Activated gamma-delta T cell treated with anti-CD3 and anti-CD28 coated beads, Interleukin-2, amount 50 U/mL, for 16 hours (primary cell): ENCODE measurements at places on chromosomes 1 and 21.

GRCh38 chr1:41927118-41927517, 8.4 kb upstream of the HIVEP3 start:
- no peak for DNase-seq

GRCh38 chr1:242813490-242814091, 289.1 kb upstream of the PLD5 start:
- DNase-seq, result no peak

GRCh38 chr1:210516697-210517459, 188.2 kb downstream of the HHAT start:
- DNase-seq, result no peak

DNA sequence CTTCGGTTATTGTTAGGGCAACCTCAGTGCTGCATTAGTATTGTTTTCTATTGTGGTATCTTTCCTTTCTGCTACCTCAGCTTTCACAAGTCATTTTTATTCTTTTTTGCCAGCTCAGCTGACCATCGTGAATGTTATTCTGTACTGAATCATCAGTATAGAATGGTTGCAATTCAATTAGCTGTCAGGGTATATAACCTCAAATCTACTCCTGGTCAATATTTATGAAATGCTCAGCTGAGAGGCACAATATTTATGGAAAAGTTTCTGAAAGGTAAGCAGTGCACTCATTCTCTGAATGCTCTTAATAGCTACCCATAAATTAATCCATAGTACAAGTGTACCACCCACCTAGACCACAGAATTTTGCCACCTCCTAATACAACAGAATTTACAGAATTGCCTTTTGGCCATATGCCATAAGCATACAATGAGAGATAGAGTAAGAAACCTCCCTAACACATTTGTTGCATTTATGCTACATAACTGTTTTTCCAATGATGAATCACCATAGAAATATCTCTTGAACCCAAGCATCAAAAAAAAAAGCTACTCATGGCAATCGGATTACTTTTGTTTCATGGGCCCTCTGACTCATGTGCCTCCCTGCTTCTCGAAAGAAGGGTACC, 732.6 kb upstream of the CHRM3 start:
- DNase-seq, result no peak

DNA sequence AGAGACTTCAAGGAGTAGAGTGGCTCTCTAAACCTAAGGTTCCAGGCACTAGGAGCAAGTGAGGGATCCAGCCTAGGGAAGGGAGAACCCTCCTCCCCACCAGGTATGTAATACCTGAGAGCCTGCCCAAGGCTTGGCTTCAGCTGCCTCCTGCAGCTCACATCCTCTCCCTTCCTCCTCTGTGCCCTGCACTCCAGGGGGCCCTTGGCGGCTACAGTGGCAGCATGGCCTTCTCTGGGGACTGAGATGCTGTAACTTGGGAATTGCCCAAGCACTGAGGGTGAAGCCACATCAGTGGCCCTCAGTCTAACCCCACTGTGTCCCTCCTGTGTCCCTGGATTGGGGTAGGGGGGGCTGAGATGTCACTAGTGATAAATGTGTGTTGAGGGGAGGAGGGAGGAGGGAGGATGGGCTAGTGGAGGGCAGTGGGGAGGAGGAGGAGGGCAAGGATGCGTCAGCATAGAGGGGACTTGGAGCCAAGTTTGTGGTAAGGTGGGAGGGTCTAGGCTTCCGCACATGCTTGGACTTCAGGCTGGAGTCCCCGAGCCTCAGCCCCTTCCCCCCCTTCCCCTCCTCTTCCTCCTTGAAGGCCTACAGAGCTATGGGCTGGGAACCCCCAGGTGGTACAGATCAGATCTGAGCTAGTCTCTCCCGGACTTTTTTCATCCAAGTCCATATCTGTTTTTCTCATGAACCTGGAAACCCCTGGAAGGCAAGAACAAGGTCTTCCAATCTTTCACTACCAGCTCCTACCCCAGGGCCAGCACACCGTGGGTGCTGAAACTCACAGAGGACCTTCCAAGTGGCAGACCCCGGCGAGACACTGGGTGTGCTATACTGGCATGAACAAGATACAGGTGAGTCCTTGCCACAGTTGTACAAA, 17.5 kb downstream of the COL9A2 start:
- DNase-seq, result no peak

- no peak for DNase-seq
Observed at GRCh38 chr1:161238039-161238473, at the start of gene NR1I3. Gene NR1I3, minus strand, starts transcription at chr1:161238203. Its CDS starts 1,638 bp downstream, at chr1:161236565.

DNA sequence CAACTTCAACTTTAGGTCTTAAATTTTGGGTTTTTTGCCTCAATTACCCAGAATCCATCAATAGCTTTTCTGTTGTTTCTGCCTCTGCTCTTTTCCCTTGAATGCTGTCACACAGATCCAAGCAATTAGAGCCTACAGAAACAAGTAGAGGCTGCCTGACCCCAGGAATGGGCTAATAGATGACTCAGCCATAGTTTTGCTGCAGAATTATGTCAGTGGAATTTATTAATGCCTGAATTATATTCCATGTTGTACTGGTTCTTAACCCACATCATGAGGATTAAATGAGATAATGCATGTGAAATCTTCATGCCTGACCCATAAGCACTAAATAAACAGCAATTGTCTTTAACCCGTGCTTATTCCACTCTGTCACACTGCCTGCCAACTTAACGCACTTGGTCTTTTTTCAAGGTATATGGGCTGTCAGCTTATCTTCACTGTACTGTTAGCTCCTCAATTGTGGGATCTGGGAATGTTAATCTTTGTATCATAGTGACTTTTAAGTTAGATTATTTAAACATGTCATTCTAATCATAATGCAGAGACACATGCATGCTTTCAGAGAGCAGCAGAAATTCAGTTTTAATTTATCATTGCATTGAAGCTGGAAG, 213.3 kb downstream of the ROR1 start:
- no peak for DNase-seq

DNA sequence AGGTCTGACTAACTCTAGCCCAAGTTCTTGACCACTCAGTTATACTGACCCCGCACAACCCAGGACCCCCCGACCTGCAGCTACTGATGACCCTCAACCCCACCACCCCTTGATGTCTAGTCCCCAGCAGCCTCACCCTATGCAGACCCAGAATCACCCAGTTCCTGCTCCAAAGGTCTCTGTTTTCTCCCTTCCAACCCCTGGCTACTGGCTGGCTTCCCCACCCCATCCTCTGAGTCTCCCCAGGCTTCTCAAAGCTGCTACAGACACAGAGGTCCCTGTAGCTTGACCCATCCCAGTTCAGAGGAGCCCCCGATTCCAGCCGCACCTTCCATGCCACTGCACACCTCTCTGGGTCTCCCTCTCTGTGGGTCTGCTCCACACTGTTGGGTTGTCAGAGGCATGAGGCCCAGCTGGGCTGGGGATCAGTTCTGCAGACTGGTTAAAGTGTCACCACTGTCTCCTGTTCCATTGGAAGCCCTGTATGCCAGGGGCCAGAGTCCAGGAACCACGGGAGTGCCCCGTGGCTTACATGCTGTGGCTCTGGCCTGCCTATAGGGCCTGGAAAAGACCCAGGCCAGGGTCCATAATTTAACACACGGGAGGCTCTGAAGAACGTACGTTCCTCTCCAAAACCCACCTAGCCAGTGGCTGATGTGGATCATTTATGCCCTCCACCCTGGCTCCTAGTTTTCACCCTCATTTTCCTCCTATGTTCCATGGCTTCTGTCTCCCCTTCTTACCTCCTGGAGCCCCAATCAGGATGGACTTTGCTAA, 497 bp downstream of the PKLR start:
- DNase-seq, result no peak

GRCh38 chr1:197985351-197985750, 68.2 kb downstream of the LHX9 start:
- no peak for DNase-seq

- DNase-seq, result no peak
Observed at GRCh38 chr1:235067396-235068157, 61.1 kb downstream of the TOMM20 start.

GRCh38 chr1:78599294-78599693, 21.0 kb upstream of the IFI44L start:
- DNase-seq, result no peak

GRCh38 chr21:26806801-26807295, 38.4 kb downstream of the ADAMTS1 start:
- no peak for DNase-seq
